Right renal pelvis (tissue), 4 donors: ENCODE measurements at places on chromosomes 3 and 15.

- DNase-seq, result no peak
Observed at GRCh38 chr3:136979684-136980083, 21.9 kb downstream of the IL20RB start.

DNA sequence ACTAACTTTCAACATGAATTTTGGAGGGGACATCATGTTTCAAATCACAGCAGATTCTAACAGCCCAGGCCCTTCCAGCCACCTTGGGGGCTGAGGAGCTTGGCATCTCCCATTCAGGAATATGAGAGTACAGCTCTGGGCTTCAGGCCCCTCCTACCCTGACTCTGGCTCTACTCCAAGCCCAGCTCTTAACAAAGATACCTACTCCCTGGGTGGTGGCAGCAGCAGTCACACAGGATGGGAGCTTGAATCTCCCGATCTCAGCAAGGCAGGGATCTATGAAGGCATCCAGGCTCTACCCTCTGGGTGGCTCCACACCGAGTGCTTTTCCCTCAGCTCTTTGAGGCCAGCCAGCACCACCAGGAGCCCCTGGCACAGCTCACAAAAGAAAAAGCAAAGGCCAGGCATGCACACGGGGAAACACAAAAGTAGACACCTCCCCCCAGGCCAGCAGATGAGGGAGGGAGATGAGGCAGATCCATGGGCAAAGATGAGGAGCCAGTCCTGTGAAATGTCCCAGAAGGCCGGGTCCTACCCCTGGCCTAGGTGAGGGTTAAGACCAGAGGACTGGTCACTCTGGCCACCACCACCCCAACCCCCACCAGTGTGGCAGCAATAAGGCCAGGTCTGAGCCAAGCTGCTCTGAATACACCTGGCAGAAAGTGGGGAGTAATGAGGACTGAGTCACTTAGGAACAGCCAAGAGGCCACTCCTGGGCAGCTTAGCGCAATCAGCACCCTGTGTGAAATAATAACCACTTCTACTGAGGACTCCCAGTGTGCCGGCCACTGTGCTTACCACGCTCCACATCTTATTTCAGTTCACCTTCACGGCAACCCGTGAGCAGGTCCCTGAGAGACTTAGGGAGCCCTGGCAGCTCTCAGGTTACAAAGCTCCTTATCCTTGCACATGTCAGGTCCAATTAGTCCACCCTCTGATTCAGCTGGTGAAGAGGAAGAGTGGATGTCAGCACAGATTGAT, 24.3 kb downstream of the PLA2G4F start:
- no peak for DNase-seq

DNA sequence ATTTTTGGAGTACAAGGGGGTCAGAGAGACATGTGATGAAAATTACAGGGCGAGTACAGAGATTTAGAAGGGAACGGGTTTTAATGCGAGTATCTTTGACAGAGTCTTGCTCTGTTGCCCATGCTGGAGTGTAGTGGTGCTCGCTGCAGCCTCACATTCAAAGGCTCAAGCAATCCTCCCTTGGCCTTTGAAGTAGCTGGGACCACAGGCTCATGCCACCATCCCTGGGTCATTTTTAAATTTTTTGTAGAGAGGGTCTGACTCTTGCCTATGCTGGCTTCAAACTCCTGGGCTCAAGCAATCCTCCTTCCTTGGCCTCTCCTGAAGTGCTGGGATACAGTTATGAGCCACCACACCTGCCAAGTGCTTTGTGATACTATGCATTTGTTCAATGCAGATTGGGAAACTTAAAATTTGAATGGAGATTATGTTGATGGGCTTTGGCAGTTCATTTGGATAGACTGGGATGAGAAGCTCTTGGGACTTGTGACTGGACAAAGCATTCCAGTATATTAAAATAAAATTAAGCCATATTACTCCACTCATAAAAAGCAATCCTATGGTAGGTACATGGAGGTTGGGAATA, 4.0 kb upstream of the LMLN start:
- no peak for DNase-seq

DNA sequence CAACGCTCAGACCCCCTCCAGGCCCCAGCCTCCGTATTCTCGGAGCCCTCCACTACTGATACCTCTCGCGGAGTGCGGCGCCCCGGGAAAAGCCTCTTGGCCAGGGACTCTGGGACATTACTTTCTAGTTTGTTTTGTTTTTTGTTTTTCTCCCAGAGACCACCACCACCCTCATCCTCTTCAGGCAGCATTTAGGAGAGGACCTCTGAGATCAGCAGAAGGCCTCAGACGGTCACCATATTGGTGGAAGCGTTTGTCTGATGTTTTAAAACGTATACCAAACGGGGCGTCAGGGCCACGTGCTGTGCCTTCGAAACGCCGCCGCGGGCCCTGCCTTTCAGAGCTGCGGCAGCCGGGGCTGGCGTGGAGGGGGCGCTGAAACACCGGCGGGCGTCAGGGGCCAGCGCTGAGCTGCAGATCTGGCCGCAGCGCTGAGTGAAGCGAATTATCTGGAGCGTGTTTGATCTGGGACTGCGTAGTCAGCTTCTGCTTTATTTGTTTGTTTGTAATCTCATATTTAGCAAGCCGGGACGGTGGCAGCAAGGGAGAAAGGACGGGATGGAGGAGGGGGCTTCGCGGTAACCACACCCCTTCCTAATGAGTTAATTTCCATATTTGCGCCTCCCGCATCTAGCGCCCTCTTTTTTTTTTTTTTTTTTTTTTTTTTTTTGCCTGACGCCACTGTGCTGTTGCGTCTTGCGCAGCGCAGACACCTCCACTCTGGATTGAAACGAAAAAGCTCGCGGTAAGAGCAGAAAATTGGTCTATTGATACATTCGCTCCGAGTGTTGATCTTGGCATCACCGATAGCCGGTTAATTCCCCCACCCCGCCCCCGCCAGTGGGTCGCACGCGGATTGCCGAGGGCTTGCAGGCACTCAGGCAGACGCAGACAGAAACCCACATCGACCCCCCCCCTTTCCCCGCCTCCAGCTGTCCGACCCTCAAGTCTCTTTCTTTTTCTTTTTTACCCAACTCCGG, 14.9 kb downstream of the SOX2 start:
- no peak for DNase-seq

- no peak for DNase-seq
Observed at GRCh38 chr3:157500232-157500631, 3.0 kb downstream of the VEPH1 start.

DNA sequence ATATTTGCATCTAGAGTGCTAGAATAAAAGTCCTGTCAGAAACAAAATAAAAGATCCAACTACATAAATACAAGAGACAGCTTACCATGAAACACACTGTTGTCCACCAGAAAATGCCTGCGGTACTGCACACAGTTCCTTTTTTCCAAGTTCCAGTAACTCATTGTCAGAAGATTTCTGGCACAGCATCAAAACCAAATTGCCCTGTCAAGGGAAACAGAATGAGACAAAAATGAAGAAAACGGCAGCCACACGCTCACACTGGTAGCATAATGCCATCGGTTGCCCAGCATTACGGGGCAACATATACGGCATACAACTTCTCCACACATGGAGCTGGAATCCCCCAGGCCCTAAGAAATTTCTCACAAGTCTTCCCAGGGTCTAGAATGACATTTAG, 40.8 kb downstream of the PLCH1 start:
- DNase-seq, result no peak

- peak; percentile 29 for DNase-seq
Observed at GRCh38 chr3:132445817-132446216, 28.5 kb downstream of the DNAJC13 start.

DNA sequence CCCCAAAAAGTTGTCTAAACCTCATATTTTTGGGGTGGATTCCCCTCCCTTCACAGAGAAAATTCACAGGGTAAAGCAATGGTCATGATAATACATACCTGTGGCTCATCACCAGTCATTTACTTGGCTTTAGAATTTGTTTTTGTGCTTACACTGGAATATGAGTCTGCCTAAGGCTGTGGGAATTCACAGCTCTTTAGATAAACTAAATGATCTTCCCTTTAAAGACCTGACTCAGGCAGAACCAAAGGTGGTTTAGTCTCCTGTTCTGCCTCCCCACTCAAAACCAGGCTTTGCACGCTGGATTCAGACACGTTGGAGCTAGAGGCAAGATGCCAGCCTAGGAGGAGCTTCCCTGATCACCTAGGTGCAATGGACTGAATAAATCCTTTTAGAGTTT, 40.3 kb upstream of the BNC1 start:
- DNase-seq, result no peak

DNA sequence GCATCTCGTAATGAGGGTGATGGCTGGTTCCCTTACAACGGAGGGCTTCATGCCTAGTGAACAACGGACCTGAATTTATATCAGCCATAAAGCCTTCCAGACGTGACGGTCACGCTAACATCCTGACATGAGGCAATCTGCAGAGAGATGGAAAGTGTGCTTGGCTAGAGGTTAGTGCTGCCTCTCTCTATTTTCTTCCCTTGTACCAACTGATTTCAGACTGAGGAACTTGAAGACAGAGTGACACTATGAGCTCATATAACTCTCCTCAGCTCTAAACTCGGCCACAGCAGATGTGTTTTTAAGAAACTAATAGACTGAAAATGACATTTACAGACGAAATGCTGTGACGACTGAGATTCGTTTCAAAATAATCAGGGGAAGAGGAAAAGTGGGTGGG, 122.4 kb downstream of the XXYLT1 start:
- DNase-seq, result no peak

DNA sequence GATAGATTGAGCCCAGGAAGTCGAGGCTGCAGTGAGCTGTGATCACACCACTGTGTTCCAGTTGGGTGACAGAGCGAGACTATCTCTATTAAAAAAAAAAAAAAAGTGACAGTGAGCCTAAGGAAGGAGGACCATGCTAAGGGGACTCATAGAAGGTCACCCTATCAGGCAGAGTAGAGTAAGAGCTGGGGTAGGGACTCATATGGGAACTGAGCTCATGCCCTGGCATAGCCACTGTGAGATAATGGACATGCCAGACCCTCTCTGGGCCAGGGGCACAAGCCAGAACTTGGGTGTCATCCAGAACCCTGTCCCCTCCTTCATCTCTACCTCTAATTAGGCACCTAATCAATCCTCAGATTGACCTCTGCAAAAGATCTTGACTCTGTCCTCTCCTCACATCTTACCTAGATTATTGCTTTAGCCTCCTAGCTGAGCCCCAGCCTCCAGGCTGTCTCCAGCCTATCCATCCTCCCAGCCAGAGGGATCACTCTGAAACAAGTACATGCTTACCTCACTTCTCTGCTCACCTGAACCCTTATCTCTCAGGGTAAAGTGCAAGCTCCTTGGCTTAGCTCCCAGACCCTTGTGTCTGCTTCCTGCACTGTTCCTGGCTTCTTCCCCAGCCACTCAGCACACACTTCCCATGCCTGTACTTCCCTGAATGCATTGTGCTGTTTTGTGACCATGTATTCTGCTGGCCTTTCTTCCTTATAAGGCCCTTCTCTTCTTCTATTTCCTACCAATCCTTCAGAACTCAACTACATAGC, 76.4 kb downstream of the DAPK2 start:
- DNase-seq, result no peak

DNA sequence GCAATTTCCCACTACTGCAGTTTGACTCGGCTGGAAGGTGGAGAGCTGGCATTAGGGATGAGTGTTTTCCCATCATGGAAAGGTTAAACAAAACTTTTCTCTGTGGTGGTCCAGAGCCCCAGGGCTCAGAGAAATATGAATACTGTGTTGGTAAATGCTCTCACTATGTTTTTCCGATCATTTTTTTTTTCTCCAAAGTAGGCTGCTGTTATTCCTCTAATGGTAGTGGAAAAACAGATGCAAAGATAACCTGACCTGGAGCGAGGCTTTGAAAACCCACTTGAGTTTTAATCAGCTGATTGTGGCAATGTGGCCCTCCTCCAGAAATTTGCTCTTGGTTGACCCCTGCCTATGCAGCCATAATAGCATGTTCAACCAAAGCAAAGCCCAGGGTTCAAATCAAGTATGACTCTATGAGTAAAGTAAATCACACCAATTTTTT, 320.8 kb upstream of the CTNNB1 start:
- DNase-seq, result no peak

GRCh38 chr3:144502402-144502801, 530.8 kb downstream of the DIPK2A start:
- no peak for DNase-seq

DNA sequence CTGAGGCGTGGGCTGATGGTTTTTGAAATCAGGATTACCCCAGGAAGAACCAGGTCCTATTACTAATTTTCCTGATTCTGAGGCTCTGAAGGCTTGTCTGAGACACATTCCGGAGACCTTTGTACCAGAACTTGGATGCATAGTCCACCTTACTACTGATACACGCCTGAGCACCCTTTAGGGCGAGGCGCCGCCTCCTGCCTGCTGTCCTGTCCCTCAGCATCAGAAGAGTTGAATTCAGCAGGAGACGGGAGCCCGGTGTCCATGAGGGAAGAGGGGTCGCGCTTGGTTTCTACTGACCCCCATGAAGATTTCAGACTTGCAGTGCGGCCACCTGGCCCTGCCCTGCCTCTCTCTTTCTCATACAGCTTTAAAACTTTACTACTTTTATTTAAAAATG, 49.9 kb downstream of the KLF13 start:
- DNase-seq, result no peak

DNA sequence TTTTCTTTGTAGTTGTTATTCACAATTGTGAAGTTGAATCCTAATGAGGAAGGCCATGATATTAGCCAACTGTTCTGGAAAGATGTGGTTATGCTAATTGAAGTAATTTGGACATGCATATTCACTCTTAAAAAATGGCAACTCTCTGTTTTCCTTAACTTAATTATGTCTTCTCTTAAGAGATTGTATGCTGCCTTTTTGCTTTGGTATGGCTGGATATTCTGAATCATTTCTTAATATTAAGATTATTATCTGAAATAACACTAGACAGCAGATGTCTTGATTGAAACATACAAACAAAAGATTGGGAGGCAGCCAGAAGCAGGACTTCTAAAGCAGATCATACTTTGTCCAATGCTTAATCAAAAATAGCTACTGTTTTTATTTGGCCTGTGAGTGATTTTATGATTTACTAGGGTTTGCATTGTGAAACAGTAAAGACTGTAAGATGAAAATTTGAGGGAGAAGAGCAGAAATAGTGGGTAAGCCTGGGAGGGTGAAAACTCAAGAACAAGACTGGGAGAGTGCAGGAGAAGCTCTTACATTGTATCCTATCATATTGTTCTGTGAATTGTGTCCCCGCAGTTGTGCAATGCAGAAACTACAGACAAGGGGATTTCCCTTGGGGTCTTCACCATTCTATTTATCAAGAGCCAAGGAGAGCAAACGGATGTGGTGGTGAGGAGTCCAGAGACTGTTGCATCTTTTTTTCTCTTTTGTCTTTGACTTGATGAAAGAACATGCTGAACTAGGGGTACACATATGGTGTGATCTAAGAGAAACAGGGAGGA, 554.8 kb downstream of the TUSC7 start:
- DNase-seq, result no peak
